Right renal cortex interstitium (tissue), 3 donors: ENCODE measurements at places on chromosomes 2 and 18.

DNA sequence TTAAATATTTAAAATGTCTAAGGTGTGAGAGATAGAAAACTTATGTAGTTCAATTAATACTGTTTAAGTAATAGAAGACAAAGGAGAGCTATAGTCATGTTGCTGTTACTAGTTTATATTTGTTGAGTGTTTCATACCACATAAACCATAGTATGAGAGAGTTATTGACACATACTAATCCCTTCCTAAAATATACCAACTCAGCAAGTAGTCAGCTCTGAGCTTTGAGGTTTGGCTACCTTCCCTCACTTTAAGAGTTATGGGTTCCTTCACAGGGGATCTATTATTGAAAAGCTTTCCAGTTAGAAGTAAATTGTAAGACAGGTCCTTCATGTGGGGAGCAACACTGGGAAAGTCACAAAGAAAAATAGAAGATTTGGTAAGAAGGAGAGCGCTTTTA is 701.6 kb upstream of the ZEB2 start:
- DNase-seq = no peak

DNA sequence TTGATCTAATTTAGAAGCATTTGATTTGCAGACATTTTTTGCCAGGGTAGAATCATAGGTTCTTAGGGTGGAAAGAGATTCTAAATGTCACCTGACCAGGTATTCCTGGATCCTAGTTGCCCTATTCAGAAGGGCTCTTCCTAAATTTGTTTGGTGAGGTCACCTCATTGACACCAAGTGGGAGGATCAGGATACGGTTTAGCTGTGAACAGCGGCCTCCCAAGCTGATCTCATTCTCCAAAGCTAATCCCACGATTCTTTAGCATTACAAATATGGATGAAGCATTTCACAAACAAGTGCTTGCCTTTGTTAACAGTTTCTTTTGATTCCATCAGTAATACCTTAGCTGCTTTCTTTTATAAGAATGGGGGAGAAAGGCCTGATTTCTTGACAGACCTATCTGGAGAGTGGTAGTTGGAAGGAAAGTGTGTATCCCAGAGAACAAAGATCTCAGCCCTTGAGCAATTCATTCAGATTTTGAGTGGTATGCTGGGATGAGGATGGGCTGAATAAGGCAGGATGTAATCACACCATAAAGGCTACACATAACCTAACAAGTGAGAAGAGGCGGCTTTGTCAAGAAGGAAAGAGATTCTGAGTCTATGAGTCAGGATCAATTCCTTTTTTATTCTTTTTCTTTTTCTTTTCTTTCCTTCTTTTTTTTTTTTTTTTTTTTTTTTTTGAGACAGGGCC is 16.6 kb downstream of the KCTD1 start:
- no peak for DNase-seq

- DNase-seq = no peak
Observed at GRCh38 chr2:36406296-36406695, 50.7 kb downstream of the CRIM1 start.

- no peak for DNase-seq
Observed at GRCh38 chr2:68107475-68107874, 44.7 kb upstream of the C1D start.

DNA sequence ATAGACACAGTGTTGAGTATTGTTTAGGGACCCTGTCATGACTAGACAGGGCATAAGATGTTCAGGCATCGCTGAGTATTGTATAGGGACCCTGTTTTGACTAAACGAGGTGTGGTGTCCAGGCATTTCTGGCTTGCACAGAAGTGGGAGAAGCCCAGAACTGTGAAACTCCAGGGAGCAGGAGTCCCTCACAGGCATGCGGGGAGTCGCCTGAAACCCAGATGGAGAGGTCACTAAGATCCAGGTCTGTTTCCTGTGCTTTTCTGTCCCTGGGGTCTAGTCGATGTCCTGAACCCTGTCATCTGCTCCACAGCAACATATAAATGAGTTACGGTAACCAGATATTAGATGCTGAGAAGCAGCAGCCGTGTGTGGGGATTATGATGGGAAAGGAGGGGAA is 469.0 kb upstream of the SALL3 start:
- DNase-seq = no peak

DNA sequence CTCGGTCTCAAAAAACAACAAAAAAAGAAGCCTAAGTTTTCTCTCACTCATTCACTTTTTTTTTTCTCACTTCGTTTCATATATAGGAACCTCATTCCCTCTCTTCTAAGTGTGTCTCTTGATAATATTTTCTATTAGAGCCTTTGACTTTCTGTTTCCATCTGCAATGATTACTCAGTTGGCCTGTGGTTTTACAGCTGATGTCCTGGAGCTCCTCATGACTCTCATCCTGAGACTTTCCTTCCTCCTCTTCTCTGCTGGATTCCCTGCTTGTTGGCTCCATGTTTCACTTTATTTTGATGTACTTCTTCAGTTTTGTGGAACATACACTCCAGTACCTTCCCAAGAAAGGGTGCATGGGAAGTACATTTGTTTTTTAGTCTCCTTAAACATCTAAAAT is 154.2 kb upstream of the GATA6 start:
- no peak for DNase-seq

GRCh38 chr18:64993695-64994094 is 757.1 kb upstream of the CDH7 start:
- DNase-seq = no peak
